Kidney (tissue), 22 donors: ENCODE measurements at places on chromosomes 3 and 15. TPM values are rescaled to one million over a fixed set of nuclear protein-coding genes. Genes with fewer than 3 reads are reported as not detected.

AADACL2 gene
- not detected for total RNA-seq

CKMT1A gene
- 15.1 TPM for total RNA-seq

PDCD7 gene
- 21.5 TPM for total RNA-seq

SLC22A13 gene
- 0.16 TPM for total RNA-seq

RASGRF1 gene
- 0.98 TPM for total RNA-seq

OR5H6 gene
- total RNA-seq = not detected

MKRN3 gene
- not detected for total RNA-seq

GNAT1 gene
- not detected for total RNA-seq

SLITRK3 gene
- 0.44 TPM for total RNA-seq

TP63 gene
- 1.1 TPM for total RNA-seq

SLC12A1 gene
- total RNA-seq = 201 TPM

SHF gene
- total RNA-seq = 5.2 TPM

ZNF660 gene
- 5.3 TPM for total RNA-seq
